ENCODE measurements at places on chromosomes 3 and 15.

DNA sequence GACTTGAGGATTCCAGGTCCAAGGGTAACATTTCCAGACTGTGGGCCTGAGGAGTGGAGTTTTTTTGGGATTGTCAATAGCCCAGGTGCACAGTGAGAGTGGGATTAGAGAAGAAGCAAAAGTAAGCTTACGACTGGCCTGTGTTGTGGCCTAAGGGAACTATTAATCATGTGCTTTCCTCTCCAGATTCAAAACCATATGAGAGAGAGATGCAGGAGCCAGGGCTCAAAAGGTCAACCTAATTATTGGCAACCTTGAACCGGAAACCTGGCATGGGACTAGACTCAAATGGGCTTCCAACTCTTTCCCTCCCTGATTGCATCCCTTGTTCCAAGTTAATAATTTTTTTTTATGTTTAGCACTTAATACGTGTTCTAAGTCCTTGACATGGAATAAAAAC is 242.1 kb upstream of the THRB start:
- no peak for DNase-seq

DNA sequence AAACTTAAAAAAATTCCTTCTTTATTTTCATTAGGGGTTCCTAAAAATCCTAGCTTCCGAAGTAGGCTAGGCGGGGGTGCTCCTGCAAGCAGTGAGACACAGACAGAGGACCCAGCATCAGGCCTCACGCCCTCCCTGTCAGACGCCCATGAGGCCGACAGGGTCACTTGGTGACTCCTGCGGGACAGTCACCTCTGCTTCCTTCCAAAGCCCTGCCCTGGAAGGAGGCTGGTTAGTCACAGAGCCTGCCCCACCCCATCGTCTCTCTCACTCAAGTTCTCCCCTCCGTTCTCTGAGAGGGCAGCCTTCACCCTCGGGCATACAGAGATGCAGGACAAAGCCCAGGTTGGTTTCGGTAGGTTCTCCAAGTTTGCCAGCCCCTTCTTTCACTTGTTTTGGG is 38.6 kb downstream of the EHD4 start:
- no peak for DNase-seq

DNA sequence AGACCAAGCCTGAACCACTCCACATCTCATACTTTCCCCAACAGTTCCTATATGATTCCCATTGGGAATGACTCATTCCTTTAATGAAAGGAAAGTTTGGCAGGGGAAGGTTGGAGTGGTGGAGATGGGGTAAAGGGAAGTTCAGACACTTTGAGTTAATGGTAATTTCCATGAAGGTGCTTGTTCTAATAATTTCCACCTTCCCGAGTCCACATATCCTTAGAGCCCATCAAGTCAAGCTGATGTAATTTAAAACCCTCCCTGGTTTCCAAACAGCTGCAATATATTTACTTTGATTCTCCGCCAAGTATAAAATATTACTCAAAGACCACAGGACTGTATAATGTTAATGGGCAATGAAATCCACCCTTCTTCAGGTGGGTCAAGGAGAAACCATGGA is 95.0 kb upstream of the GALNT15 start:
- no peak for DNase-seq

DNA sequence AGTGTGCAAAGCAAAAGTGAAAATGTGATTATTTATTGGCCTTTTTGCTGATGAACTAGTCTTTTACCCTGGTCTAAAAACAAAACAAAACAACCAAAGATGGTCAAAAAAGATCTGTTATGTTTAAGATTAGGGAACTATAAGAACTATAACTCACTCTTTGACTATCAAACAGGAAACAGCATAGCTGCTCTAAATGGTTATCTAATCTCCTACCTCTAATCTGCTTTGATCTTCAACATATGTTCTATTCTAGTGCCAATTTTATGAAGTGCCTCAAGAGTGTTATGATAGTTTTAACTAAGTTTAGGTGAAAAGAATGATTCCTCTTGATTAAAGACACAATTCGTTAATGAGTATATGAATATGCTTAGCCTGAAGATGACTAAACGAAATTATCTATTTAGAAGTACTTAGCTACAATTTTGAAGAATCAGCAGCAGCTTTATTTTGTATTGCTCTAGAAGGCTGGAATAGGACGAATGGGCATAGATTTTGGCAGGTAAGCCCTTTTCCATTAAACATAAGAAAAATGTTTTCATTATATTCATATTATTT is 46.0 kb downstream of the SETD2 start:
- peak; percentile 67 for DNase-seq

DNA sequence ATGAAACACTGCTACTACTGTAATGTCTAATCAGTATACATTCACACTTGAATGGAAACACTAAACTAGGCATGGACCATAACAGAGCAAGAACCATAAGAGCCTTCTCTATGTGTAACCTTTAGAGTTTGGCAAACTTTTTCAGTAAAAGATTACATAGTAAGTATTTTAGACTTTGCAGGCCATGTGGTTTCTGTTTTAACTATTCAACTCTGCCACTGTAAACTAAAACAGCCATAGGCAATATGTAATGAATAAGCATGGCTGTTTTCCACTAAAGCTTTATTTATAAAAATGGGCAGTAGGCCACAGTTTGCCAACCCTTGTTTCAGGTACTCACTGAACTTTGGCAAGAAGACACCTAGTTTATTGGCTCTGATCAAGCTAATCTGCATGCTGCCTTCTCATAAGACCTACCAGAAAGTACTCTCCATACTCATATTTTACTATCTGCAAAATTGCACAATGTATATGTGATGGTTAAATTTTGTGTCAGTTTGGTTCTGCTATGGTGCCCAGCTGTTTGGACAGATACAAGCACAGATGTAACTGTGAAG is 46.0 kb downstream of the UACA start:
- no peak for DNase-seq

DNA sequence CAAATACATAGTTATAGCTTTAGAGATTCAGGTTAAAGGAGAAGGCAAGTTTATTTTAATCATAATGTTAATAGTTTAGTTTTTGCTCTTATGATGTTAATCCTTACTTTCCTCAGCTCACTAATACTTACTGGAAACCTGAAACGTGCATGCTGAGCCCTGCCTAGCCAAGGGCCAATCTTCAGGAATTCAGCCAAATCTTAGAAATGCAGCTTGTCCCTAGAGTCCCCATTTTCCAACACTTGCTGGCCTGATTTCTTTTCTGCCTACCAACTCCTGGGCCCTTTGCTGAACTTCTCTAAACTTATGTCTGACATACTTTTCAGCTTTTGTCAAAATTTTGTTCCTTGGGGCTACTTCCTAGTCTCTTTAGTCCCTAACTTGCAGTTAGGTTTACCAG is 22.8 kb downstream of the BCHE start:
- DNase-seq: no peak

DNA sequence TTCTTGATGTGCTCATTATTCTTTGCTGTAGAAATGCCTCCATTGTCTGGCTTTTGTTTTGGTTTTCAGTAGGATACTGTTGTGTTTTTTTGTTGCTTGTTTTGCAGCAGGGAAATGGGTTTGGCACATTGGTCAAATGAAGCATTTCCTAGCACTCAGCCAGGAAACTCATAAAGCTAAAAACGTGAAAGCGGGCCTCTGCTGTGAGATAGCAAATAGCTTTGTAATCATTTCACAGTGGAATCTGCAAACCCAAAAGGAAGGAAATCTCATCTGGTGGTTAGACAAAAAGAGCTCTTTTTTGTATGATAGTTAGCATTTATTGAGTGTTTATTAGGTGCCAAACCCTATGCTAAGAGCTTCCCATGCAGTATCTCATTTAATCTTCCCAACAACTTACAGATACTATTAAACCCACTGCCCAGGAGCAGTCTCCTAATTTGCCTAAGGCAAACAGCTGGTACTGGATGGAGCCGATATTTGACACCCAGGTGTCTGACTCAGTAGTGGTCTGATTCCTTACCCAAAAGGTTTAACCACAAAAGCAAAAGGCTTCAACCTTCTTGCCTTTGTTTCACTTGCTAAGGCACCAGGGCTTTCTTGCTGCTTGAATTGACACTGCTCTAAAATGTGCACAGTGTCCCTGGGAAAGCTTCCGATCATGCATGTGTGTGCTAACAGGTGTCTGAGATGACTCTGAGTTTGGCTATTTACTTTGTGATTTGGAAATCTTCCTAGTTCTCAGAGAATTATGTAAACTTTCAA is 527.9 kb upstream of the MDFIC2 start:
- no peak for DNase-seq

- no peak for DNase-seq
Observed at GRCh38 chr3:129106866-129107565, 14.6 kb downstream of the RAB43 start.

DNA sequence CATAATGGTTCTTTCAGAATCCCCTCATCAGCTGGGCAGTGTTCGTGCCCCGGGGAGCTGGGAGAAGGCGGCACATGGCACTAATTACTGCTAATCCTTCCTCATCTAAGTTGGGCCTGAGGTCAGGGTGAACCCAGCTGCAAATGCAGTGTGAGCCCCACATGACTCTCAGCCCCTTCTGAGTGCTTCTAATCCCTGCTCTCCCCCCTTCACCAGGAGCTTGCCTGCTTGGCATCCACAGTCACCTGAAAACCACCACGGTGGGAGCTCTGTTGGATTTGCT is 455 bp upstream of the TRPM1 start:
- no peak for DNase-seq

DNA sequence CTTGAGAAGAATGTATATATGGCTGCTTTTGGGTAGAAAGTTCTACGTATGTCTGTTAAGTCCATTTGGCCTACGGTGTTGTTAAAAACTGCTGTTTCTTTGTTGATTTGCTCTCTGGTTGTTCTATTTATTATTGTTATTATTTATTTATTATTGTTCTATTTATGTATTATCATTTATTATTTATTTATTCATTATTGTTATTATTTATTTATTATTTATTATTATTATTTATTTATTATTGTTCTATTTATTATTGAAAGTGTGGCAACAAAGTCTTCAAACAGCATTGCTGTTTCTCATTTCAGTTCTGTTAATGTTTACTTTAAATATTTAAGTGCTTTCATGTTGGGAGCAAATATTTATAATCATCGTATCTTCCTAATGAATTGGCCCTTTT is 66.7 kb downstream of the SI start:
- DNase-seq: no peak

Data from hematopoietic multipotent progenitor cell treated with erythropoietin and hydrocortisone succinate and interleukin-3 and kit ligand, for 8 days (in vitro differentiated cells).